CD8-positive, alpha-beta memory T cell (primary cell): ENCODE measurements at places on chromosomes 2 and 18. TPM values are rescaled to one million over a fixed set of nuclear protein-coding genes. Genes with fewer than 3 reads are reported as not detected.

Gene AFF3
- total RNA-seq = 0.53 TPM

GRCh38 chr2:31296641-31297287 is 62.8 kb downstream of the EHD3 start:
- DNase-seq = no peak

DNA sequence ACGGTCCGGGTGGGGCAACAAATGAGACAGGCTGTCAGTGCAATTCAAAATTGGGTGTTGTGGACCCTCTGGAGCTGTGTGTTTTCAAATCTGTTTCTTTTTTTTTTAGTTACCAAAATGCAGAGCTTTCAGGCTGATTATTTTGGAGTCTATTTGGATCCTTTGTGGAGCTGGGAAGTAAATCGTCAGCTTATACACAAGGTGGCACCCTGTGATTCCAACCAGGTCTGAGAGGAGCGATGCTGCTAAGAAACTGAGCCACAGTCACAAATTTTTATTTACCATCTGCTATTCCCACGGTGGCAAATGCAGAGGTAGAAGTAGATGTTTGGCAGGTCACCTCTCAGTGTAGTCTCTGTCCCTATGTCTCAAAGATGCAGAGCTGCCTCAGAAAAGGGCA is 3.8 kb upstream of the EPC2 start:
- no peak for DNase-seq

DNA sequence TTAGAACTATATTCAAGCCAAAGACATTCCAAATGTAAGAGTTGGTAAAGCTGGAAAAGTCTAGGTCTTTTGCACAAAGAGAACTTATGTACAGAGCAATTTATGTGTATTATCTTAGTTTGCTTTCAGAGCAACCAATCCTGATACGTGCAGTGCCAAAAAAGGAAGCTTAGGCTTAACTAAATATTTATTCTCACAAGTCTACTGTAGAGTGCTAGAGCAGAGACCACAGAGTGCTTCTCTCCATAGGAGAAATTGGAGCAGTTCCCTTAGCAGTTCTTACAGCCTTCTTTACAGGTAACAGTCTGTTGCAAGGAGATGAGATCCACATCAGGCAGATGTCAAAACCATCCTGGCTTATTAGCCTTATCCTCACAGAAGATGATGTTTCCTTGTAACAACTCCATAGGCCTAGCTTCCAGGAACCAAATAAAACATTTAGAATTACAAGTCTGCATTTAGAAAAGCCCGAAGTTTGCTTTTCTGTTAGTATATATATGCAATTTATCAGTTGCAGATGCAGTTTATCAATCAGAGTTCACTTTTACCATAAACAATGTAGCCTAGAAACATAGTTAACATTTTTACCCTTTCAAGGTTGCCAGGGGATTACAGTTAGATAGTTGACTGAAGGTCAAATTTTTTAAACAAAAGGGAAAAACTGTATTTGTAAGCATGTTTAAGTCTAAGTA is 250.6 kb upstream of the KCNJ3 start:
- no peak for DNase-seq

Gene ACYP2
- total RNA-seq = 8.8 TPM

- no peak for DNase-seq
Observed at GRCh38 chr2:201574766-201575165, 68.5 kb downstream of the TMEM237 start.

Gene RND3
- not detected for total RNA-seq

Gene IL18RAP
- total RNA-seq = 4.1 TPM

- DNase-seq = no peak
Observed at GRCh38 chr2:2587354-2587753, 256.3 kb upstream of the MYT1L start.

DNA sequence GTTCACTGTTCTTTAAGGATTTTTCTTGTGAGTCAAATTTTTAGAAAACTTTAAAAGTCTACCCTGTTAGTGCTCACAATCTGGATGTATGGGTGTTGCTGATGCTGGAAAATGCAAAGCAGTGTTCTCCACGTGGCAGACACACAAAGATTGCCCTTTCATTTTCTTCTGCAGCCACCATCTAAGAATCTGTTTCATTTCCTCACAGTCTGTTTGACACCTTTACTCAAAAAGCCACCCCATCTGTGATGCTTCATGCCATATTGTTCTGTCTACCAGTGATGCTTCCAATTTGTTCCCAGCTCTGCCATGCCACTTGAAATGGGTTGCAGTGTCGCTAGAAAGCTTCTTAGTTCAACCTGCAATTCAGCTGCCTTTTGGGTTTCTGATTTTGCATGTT is 464.2 kb upstream of the UBE2E3 start:
- no peak for DNase-seq

DNA sequence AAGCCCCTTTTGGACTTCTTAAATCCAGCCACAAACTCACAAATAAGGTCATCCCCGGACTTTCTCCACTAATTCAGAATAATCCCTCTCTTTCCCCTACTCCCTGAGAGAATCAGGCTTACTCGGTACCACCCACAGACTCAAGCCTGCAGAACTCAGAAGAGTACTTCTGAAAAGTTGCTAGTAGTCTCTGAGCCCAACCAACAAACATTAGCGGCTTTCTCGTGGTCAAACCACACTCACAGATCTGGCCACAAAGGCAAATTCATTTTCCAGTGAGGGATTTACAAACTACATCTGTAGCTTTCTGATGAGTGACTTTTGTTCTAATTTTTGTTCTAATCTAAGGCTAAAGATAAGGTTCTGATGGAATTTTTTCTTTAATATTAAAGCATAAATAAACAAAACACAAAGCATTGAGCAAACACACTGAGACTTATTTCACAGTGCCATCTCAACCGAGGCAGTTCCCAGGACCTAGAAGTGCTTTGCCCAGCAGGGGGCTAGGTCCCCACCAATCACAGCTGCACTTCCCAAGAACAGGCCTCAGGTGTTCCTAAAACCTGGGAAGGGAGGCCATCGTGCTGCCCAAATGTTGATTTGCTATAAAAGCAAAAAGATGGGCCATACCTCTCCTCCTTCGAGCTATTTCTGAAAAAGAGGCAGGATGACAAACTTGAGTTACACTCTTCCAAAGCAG is 110.7 kb downstream of the COLEC12 start:
- DNase-seq = no peak

DNA sequence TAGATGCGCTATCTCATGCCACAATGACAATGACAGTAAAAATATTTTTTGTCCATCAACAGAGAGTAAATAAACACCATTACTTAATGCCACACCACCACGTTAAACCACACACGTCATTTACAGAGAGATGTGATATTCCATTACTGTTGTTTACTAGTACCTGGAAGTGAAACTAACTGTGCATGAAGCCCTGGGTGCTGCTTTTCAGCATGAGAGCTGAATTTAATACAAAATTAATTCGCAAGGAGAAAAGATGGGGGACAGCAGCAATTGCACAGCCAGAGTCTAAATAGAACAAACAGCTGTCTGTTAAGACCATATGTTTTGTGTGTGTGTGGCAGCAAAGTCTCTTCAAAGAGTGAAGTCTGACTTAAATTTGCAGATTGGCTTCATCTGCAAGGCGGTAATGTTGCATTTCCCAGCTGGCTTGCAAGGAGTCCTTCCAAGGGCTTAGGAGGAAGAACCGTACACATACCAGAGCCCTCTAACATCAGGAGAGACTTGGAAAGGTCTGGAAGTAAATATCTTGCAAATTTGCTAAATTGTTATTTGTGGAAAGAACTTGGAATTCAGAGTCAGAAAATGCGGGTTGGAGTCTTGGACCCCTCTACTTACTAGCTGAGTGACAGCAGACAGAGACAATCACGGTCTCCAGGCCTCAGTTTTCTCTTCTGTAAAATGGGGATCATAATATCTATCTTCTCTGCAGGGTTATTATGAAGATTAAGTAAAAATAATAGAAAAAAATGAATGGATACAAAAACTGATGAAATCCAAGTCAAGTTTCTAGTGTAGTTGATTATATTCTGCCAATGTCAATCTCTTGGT is 127.6 kb downstream of the ALPK2 start:
- DNase-seq = no peak

Gene SNRPD1
- total RNA-seq = 154 TPM

Gene KHK
- 17.8 TPM for total RNA-seq

DNA sequence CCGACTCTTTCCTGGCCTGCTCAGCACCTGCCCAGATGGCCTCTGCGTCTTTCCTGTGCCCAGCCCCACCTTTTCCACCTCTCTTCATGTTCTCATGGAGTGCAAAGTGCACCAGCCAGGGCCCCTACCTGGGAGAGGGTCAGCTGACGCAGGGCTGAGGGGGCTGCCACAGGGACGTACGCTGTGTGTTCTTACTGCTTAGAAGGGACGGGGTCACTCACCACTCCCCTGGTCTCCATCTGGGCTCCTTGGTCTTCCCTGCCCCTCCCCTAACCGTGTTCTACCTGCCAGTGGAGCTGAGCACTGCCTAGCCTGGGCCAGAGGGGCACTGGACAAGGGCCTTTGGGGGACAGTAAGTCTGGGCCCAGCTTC is 8.6 kb downstream of the ERFE start:
- DNase-seq = no peak

- DNase-seq = no peak
Observed at GRCh38 chr2:55416786-55417568, 2.7 kb downstream of the CCDC88A start.

Gene YIPF4
- total RNA-seq = 43.1 TPM

Gene DPP10
- total RNA-seq = not detected

Gene LYPD6
- not detected for total RNA-seq

Gene IL36B
- not detected for total RNA-seq

GRCh38 chr18:25310045-25310444 is 41.9 kb downstream of the ZNF521 start:
- DNase-seq = no peak

Gene REG3A
- total RNA-seq = not detected

GRCh38 chr18:31512203-31512764 is 14.3 kb downstream of the DSG2 start:
- DNase-seq = no peak

- no peak for DNase-seq
Observed at GRCh38 chr18:5237083-5237722, 40.1 kb upstream of the AKAIN1 start.

- no peak for DNase-seq
Observed at GRCh38 chr2:113089916-113090315, 22.1 kb downstream of the IL1F10 start.

DNA sequence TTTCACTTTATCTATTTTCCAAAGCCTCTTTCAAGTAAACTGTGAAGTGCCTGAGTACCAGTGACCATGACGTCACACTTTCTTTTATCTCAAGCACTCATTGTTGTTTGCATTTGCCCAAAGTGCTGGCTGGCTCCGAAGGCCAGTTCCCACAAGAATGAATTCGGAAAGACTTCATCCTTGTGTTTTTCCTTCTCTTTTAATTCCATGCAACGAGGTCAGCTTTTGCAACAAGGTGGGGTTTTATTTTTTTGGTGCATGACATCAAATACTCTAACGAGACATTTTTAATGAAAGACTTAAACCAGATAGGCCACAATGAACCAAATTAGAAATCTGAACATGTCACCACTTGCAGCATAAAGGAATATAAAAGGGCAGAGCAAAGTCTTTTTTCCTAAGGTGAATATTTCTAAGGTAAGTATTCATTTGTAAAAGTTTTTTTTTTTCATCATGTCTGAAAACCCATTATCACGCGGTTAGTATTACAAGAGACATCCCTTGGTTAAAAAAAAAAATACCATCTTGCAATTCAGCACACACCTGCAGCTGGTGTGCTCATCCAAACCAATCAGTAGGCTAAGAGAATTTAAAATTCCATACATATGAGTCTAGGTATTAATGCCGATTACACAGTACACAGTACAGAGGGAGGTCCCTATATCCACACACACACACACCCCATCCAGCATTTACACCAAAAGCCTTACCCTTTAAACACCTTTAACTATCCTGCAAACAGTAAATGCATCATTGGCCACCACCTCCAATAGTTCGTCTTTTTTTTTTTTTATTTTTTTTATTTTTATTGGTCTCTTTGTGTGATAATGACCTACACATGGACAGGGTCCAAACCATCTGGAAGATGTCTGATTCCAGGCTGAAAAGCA is 2.3 kb downstream of the ARL4C start:
- DNase-seq = peak; percentile 61

DNA sequence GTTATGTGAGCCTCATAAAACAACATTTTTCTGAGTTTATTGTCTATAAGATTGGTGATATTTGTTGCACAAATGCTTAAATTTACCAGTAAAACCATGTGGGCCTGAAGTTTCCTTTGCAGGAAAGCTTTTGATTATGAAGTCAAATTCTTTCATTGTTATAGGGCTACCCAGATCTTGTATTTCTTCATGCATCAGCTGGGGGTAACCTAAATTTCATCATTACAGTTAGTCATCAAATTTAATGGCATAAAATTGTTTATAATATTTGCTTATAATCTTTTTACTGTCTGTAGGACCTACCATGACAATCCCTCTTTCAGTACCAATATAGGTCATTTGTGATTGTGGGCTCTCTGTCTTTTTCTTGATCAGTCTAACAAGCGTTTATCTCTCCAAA is 47.8 kb downstream of the SMAD2 start:
- DNase-seq = no peak

DNA sequence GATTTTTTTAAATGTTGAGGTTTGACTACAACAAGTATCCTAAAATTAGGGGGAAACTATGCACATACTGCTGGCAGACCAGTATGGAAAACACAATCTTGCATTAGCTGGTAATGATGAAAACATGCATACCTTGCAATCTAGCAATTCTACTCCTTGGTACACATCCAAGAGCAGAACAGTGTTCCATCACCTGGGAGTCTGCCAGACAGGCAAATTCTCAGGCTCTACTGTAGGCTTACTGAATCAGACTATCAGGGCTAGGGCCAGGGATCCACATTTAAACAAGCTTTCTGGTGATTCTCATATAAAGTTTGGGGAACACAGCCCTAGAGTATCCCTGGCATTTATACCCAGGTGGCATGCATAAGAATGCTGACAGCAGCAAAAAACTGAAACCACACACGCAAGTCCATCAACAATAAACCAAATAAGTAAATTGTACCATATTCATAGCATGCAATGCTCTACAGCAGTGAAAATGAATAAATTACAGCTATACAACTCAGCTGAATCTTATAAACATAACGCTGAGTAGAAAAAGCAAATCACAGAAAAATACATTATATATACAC is 13.6 kb downstream of the CDH2 start:
- no peak for DNase-seq

GRCh38 chr18:22325396-22325795 is 92.3 kb downstream of the CTAGE1 start:
- no peak for DNase-seq

DNA sequence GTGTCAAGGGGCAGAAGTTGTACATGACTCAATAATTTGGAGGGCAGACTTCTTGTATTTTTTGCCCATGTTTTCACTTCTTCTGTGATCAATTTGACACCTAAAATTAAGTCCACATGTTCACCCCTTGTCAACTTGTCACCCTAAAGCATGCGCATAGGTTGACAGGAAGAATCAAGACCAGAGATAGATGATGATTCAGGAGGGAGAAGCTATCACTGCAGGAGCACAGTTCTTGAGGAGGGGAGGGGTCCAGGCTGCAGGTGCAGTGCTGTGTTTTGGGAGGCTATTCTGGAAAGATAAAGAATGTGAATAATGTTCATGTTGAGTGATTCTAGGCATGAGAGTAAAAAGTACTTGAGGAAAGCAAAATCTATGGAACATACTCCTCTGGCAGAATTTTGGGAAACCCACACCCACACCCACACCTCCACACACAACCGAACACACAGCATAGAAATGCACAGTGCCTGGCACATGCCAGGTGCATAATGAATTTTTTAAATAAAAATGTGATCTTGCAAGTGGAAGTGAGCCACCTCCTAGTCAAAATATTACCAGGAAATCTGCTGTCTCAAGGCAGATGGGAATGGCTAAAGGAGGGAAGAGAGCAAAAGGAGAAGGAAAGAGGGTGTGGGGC is 249.2 kb upstream of the MEX3C start:
- DNase-seq = no peak
